ENCODE measurements at places on chromosomes 5 and 9.

DNA sequence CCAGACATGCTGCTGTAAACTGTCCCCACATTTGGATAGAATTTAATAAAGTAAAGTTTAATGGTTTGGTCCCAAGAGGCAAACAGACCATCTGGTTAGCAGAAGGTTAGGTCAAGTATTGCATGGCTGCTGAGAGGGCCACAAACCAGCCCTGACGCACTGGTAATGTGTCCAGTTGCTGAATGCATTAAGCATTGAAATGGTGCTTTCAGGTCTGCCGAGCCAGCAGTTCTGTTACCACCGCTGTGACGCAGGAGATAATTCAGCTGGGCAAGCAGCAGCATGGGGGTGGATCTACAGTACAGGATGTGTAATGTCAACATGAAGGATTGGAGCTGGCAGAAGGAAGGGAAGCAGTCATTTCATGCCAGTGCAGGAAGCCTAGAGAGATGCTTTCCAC is 16.0 kb downstream of the ZNF462 start:
- DNase-seq, result no peak

- DNase-seq, result no peak
Measured at GRCh38 chr9:127004946-127005769, 90.6 kb downstream of the RALGPS1 start.

GRCh38 chr5:181028032-181028819 is 11.8 kb upstream of the BTNL9 start:
- DNase-seq, result no peak

DNA sequence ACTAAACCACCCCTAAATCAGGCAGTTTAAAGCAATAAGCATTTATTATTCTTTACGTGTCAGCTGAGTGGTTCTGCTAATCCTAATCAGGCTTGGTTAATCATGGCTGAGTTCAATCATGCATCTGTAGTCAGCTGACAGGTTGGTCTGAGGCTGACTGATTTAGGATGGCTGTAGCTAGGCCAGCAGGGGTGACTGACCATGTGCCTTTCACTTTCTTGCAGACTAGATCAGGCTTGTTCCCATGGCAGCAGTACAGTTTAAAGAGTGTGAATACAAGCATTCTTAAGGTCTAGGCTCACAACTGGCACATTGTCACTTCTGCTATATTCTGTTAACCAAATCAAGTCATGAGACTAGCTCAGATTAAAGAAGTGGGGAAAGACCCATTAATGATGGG is 16.1 kb upstream of the MPDZ start:
- no peak for DNase-seq

DNA sequence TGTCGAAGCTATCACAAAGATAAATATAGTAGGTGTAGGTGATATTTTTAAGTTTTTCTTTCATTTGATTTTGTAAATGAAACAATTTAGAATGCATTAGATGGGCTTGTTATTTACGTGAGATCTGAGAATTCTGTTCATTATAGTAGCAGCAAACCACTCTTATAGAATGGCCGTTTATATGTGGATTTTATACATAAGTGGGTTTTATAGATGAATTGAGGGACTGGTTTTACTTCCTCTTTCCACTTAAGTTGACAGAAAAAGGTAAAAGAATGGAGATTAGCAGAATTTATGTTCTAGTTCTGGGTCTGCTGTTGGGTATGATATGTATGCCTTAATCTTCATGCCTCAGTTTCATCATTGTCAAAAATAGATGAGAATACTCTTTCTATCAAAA is 5.6 kb downstream of the RMI1 start:
- DNase-seq, result no peak

GRCh38 chr9:113876151-113876992 is at the start of gene ZNF618:
Gene ZNF618 (plus strand): TSS chr9:113876309. CDS start chr9:113876381, 72 bp downstream.
- DNase-seq, result peak; percentile 67

- DNase-seq, result no peak
Measured at GRCh38 chr5:68285851-68286611, 70.5 kb downstream of the PIK3R1 start.

GRCh38 chr5:133464013-133464412 is 148.3 kb downstream of the FSTL4 start:
- DNase-seq, result no peak

All from HuH-7.5 (cell line).